ENCODE measurements at places on chromosomes 5 and 9. TPM values are rescaled to one million over a fixed set of nuclear protein-coding genes. Genes with fewer than 3 reads are reported as not detected.

DNA sequence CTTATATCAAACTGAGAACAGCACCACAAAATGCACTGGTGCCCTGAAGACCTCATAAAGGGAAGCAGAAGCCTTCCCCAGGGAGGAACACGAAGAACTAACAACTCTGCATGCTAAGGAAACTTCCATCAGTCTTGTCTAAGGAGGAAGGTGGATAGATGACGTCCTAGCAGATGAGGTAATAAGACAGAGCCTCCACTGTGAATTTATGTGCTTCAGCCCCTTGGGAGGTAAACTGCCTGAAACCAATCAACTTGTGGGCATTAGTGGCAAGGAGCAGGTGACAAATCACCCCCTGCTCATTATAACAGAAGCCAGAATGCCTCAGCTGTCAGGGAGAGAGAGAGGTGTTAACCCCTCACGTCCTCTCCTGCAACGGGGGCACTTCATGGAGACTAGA, 48.9 kb upstream of the SPIN1 start:
- DNase-seq = no peak

DNA sequence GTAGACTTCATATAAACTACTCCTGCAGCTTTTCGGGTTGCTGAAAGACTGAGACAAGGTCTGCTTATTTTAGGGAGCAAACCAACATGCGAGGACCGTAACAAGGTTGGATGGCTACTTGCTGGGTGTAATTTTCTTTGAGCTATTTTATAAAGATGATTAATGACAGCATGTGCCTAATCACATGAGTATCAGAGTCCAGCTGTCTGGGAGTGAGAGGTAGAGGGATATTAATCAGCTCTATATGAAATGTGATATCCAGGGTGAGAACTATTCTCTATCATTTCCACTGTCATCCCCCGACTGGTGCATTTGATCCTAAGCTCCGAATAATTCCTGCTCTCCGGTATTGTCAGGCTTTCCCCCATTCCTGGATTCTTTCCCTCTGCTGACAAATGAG, 193.8 kb upstream of the HMHB1 start:
- no peak for DNase-seq

DNA sequence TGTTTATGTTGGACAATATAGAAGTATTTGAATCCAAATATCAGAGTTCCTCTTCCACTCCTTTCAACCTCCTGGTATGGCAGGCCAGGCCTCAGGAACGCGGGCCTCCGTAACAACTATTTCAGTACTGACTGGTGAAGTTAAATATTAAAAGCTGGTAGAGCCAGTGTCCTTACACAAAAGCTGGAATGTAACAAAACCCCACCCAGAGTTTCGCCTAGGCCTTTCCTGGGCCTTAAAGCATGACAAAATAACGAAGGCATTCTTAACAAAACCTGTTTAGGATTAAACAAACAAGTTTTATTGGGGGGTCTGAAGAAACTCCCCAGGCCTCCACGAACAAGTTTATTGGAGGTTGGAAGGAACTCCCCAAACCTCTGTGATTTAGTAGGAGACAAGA, 61.6 kb upstream of the GNE start:
- DNase-seq = no peak

- no peak for DNase-seq
These were observed 211.3 kb downstream of the MAN2A1 start for GRCh38 chr5:109900911-109901627.

Gene CTNND2
- 0.36 TPM for total RNA-seq

Gene ATG12
- 40.6 TPM for total RNA-seq
